B cell (primary cell): ENCODE measurements at places on chromosomes 11 and 22. TPM values are rescaled to one million over a fixed set of nuclear protein-coding genes. Genes with fewer than 3 reads are reported as not detected.

C11orf16 gene
- polyA plus RNA-seq = not detected in 2 replicates

- no peak overlapping the region for H3K27ac ChIP-seq
- no peak overlapping the region for H3K4me3 ChIP-seq
- no peak for DNase-seq
- no peaks in the 10 kb centered on the region for H3K27me3 ChIP-seq
- H3K36me3 ChIP-seq = no peaks in the 10 kb centered on the region
Measured at GRCh38 chr22:26566994-26567393, 22.9 kb downstream of the TPST2 start.

- no peaks in the 10 kb centered on the region for H3K27me3 ChIP-seq
- no peaks in the 10 kb centered on the region for H3K36me3 ChIP-seq
- H3K4me1 ChIP-seq = no peaks in the 10 kb centered on the region
- no peak overlapping the region for H3K27ac ChIP-seq
- no peak for DNase-seq
Measured at GRCh38 chr22:47420211-47420610, 657.8 kb downstream of the TBC1D22A start.

GRCh38 chr11:2509481-2510001, 64.7 kb downstream of the KCNQ1 start:
- no peaks in the 10 kb centered on the region for H3K4me1 ChIP-seq
- no peak overlapping the region for H3K27ac ChIP-seq
- H3K27me3 ChIP-seq = no peaks in the 10 kb centered on the region
- H3K36me3 ChIP-seq = no peaks in the 10 kb centered on the region

DNA sequence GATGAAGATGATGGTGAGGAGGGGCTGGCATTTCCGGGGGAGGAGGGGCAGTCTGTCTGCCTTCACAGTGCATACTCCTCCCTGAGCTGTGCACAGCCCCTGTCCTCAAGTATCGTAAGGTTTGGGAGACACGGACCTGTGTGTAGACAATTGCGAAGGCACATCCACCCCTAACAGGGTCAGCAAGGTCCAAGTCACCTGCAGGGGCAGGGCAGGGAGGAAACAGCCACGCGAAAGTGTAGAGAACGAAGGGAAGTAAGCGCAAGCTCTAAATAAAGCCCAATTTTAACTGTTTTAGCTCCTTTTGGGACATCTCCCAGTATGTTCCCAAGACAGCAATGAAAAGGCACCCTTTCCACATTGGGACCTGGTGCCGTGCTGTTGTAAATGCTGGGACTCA, 448.2 kb downstream of the TBC1D22A start:
- H3K27ac ChIP-seq = no peak overlapping the region
- no peak overlapping the region for H3K4me3 ChIP-seq
- H3K4me1 ChIP-seq = no peaks in the 10 kb centered on the region
- no peaks in the 10 kb centered on the region for H3K27me3 ChIP-seq

DNA sequence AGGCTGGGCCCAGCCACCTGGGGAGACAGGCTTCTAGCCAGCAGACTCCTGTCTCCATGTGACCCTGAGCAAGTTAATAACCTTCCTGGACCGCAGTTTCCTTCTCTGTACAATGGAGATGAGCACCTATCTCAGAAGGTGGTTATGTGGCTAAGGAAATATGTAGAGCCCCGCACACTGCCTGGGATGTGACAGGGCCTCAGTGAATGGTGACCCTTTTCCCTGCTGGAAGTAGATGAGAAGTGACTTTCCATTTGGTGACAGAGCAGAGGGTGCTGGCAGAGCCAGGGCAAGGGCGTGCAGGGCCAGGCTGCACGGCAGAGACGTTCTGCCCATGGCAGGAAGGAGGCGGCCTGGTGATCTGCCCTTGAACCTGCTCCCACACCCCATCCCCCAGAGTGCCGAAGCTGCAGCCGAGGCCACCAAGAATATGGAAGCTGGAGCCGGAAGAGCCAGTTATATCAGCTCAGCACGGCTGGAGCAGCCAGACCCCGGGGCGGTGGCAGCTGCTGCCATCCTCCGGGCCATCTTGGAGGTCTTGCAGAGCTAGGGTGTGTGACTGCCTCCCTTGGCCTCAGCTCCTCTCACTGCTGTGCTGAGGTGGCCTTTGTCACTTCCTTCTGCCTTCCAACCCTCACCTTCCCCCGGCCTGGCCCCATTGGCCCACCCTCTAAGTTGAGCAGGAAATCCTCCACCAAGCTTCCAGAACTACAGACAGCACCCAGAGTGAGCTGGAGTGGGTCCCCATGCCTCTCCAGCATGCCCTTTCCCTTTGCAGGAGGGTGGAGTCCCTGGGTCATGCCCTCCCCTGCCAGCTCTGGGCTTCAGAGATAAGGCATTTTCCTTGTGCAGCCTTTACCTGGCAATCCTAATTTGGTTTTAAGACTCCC, 13.2 kb downstream of the TKFC start:
- no peaks in the 10 kb centered on the region for H3K36me3 ChIP-seq
- H3K4me3 ChIP-seq = no peak overlapping the region
- H3K4me1 ChIP-seq = no peaks in the 10 kb centered on the region
- no peak for DNase-seq
- H3K27me3 ChIP-seq = no peaks in the 10 kb centered on the region
- H3K27ac ChIP-seq = no peak overlapping the region

DNA sequence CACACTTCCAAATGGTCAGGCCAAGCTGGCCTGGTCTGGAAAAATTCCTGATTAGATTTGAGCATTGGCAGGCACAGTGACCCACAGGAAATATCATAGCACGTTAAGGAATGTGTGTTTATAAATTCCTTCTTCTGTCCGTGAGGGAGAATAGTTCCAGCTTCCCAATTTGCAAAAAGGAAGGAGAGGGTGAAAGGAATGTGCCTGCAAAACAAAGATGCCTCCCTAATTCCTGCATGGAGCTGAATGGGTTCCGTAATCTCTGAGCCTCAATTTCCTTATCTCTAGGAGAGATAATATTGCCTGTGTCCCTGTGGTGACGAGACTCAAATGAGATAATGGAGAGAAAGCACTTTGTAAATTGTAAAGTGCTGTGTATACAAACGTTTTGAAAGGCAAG, 105.1 kb downstream of the FEZ1 start:
- DNase-seq = no peak
- H3K27me3 ChIP-seq = peaks cover 9% of the 10 kb centered on the region
- no peaks in the 10 kb centered on the region for H3K36me3 ChIP-seq
- no peak overlapping the region for H3K27ac ChIP-seq
- H3K4me1 ChIP-seq = no peaks in the 10 kb centered on the region
- H3K4me3 ChIP-seq = no peak overlapping the region

- H3K27me3 ChIP-seq = peaks cover 19% of the 10 kb centered on the region
- peaks cover 11% of the 10 kb centered on the region for H3K4me1 ChIP-seq
- no peak for DNase-seq
- no peak overlapping the region for H3K27ac ChIP-seq
- no peaks in the 10 kb centered on the region for H3K36me3 ChIP-seq
Measured at GRCh38 chr11:66013762-66014100, 1.9 kb downstream of the CST6 start.
